ENCODE measurements at places on chromosomes 7 and 10. TPM values are rescaled to one million over a fixed set of nuclear protein-coding genes. Genes with fewer than 3 reads are reported as not detected.

- no peak for DNase-seq
- no peak overlapping the region for H3K4me3 ChIP-seq
- H3K27ac ChIP-seq: peak overlapping the region; percentile 79
- no peaks in the 10 kb centered on the region for H3K36me3 ChIP-seq
Observed at GRCh38 chr7:39631736-39632308, 8.4 kb downstream of the RALA start.

FOXI2 gene
- total RNA-seq: not detected

DNA sequence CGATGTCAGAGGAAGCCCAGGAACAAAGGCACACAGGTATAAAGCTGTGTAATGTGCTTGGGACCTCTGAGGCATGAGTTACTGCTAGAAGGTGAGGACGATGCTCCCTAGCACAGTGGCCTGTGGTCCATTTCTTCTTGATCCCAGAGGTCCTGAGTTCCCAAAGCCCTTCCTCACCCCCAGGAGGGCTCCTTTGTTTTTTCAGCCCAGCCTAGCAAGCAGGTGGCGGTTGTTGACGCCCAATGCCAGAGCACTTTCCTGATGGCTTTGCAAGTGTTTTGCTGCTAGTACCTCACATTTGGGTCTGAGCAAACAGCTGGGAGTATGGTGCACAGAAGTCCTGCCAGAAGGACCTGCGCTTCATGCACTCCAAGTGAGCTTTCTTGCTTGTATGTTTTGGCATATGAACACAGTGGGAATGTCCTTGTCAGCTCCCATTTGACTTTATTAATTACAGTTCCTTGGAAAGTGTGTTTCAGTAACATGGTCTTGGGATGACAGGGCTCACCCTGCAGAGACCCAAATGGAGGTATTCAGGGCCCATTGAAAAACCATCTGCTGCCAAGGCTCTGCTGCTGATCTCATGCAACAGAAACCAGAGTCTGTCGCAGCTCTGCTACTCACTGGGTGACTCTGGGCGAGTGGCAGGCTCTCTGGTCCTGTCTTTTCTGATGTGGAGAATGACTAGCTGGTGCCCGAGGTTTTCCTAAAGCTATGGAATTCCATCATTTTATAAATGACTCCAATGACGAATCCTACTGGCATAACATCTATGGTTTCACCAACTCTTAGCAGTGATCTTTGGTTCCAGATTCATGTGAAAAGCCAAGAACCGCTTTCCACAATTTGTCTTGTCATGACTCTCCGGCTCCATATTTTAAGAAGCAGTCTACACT is 134.9 kb downstream of the ARID5B start:
- H3K4me3 ChIP-seq: no peak overlapping the region
- H3K4me1 ChIP-seq: peaks cover 16% of the 10 kb centered on the region
- no peaks in the 10 kb centered on the region for H3K36me3 ChIP-seq
- no peaks in the 10 kb centered on the region for H3K27me3 ChIP-seq

- H3K4me1 ChIP-seq: no peaks in the 10 kb centered on the region
- H3K36me3 ChIP-seq: no peaks in the 10 kb centered on the region
- DNase-seq: no peak
- H3K27me3 ChIP-seq: no peaks in the 10 kb centered on the region
Observed at GRCh38 chr7:15864626-15864991, 178.1 kb upstream of the MEOX2 start.

DNA sequence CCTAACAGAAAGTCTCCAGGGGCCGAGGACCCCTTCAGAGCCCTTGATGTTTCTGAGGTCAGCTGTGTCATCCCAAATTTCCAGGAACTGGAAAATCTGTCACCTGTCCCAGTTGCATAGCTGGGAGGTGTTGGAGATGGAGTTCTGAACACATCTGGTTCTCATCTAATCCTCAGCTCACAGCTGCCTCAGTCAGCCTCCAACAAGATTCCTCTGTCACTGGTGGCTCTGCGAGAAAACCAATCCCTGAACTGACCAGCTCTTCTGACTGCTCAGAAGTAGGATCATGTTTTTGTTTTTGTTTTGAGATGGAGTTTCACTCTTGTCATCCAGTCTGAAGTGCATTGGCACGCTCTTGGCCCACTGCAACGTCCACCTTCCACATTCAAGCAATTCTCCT is 37.6 kb upstream of the MYL10 start:
- no peak overlapping the region for H3K4me3 ChIP-seq
- H3K4me1 ChIP-seq: no peaks in the 10 kb centered on the region
- no peak overlapping the region for H3K27ac ChIP-seq
- H3K27me3 ChIP-seq: no peaks in the 10 kb centered on the region
- no peaks in the 10 kb centered on the region for H3K36me3 ChIP-seq

H2BK1 gene
- 6.4 TPM for total RNA-seq

HBP1 gene
- total RNA-seq: 190 TPM

GRCh38 chr10:32318476-32318896 is 28.5 kb downstream of the EPC1 start:
- H3K27me3 ChIP-seq: no peaks in the 10 kb centered on the region
- peak overlapping the region; percentile 12 for H3K4me3 ChIP-seq
- H3K27ac ChIP-seq: peak overlapping the region; percentile 41

- no peak for DNase-seq
- H3K4me3 ChIP-seq: no peak overlapping the region
- H3K4me1 ChIP-seq: no peaks in the 10 kb centered on the region
- H3K36me3 ChIP-seq: no peaks in the 10 kb centered on the region
- H3K27ac ChIP-seq: no peak overlapping the region
Observed at GRCh38 chr7:11221984-11222383, 248.3 kb downstream of the PHF14 start.

- H3K4me3 ChIP-seq: no peak overlapping the region
- no peak for DNase-seq
- H3K27me3 ChIP-seq: no peaks in the 10 kb centered on the region
- H3K36me3 ChIP-seq: no peaks in the 10 kb centered on the region
Observed at GRCh38 chr7:148060724-148061123, 529.8 kb upstream of the C7orf33 start.

DNA sequence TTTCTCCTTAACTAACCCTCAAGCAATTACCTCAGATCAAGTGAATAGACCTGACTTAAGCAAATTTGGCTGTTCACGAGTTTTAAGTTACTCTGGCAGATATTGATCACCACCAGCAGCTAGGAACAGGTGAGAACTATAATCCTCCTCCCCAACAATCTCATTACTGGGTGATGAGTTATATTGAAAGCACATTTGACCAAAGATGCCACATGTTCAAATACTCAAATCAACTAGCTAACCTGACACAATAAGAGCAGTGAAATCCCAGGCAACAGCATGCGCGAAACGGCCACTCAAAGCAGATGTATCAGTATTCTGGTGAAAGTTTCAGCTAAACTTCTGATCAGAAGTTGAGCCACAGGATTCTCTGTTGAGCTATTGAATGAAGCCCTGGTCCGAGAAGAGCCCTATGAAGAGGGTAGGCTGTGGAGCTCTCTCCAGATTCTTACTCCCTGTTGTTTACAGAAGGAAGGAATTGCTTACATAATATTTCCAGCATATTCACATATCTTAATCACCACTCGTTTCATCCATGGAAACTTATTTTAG is 52.6 kb downstream of the CAV1 start:
- no peak overlapping the region for H3K27ac ChIP-seq
- H3K4me3 ChIP-seq: no peak overlapping the region
- no peaks in the 10 kb centered on the region for H3K27me3 ChIP-seq
- no peaks in the 10 kb centered on the region for H3K4me1 ChIP-seq

- H3K4me1 ChIP-seq: no peaks in the 10 kb centered on the region
- H3K27ac ChIP-seq: no peak overlapping the region
- no peaks in the 10 kb centered on the region for H3K27me3 ChIP-seq
- no peak overlapping the region for H3K4me3 ChIP-seq
Observed at GRCh38 chr7:33745934-33746333, 159.4 kb upstream of the BMPER start.

- H3K4me3 ChIP-seq: no peak overlapping the region
- no peaks in the 10 kb centered on the region for H3K36me3 ChIP-seq
- no peak for DNase-seq
- H3K4me1 ChIP-seq: no peaks in the 10 kb centered on the region
Observed at GRCh38 chr10:131996466-131997365, 15.0 kb upstream of the BNIP3 start.

OR2A25 gene
- not detected for total RNA-seq

GRCh38 chr7:99061001-99061776 is 82.7 kb downstream of the SMURF1 start:
- H3K4me1 ChIP-seq: no peaks in the 10 kb centered on the region
- H3K4me3 ChIP-seq: no peak overlapping the region
- peak overlapping the region; percentile 1 for H3K27ac ChIP-seq

SH2B2 gene
- total RNA-seq: 2.0 TPM
